ENCODE measurements at places on chromosomes 11 and 22.
A peak's percentile ranks its signal among the peaks of the same experiment; 100 is the strongest.

DNA sequence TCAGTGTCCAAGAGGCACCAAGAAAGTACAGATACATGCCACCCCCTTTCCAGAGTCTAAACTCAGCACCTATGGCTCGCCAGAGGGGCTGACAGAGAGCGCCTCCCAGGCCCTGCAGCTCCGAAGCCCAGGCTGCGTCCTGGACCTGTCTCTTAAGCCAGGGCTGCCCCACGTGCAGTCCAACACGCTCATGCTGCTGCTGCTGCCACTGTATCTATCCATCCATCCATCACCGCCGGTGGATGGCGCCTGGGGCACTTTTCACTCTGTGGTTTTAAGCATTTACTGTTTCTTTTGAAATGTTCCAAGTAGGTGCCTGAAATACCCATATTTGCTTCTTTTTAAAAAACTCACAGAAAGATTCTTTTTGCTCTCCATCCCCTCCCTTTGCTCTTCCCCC lies 41.8 kb downstream of the MACROD1 start:
- DNase-seq: no peak

- no peak for DNase-seq
Measured at GRCh38 chr11:88398372-88398771, 60.8 kb upstream of the CTSC start.

- DNase-seq: peak; percentile 29
Measured at GRCh38 chr22:24230911-24231656, 13.8 kb downstream of the GGT5 start.

DNA sequence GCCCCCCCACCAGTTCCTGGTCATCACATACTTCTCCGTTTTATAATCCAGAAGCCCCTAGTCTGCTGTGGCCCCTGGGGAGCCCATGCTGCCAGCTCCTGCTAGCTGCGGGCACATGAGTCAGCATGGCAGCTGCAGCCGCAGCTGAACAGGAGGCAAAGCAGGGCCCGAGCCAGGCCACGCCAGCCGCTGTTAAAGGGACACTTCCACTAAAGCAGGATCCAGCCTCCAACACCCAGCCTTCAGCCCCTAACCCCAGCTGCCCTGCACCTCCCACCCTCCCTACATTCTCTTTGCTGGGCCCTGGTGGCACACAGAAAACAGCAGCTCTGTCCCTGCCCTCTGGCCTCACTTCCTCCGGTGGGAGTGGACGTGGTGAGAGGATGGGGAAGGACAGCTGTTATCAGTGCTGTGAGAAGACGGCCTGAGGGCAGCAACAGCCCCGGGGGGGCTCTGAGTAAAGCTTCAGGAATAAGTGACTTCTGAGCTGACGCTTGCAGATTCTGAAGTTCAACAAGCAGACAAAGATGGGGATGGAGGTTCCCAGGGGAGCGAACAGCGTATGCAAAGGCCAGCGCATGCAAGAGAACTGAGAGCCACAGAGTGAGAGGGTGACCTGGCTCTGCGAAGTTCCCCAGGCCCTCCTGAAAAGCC lies 688 bp upstream of the LRRC74B start:
- no peak for DNase-seq

DNA sequence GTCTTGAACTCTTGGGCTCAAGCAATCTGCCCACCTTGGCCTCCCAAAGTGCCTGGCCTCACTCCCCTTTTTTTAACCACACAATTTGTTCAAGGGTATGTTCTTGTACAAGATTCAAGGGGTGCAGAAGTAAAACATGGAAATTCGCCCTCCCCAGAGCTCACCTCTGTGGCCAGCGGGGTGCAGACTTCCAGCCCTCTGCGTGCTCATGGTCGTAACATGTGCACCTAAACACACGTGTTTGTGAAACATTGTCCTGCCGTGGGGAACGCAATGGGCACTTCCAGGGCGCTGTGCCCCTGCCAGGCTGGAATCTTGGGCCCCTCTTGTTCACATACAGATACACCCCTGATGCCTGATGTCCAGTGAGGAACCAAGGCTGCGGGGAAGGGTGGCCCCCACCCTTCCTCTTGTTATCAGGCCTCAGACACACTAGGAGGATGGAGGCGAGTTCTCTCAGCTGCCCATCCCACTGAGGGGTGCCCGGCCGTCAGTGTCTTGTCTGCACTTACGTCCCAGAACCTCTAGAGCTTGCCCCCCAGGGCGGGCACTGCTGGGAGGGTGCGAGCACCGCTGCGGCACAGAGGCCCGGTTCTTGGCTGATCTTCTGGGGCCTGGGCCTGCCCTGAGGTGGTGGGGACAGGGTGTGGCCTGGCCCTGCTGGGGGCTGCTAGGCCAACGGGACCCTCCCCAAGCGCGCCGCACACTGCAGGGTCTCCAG lies 4.1 kb upstream of the EPS8L2 start:
- no peak for DNase-seq

- DNase-seq: no peak
Measured at GRCh38 chr11:810040-810567, 337 bp downstream of the RPLP2 start.

DNA sequence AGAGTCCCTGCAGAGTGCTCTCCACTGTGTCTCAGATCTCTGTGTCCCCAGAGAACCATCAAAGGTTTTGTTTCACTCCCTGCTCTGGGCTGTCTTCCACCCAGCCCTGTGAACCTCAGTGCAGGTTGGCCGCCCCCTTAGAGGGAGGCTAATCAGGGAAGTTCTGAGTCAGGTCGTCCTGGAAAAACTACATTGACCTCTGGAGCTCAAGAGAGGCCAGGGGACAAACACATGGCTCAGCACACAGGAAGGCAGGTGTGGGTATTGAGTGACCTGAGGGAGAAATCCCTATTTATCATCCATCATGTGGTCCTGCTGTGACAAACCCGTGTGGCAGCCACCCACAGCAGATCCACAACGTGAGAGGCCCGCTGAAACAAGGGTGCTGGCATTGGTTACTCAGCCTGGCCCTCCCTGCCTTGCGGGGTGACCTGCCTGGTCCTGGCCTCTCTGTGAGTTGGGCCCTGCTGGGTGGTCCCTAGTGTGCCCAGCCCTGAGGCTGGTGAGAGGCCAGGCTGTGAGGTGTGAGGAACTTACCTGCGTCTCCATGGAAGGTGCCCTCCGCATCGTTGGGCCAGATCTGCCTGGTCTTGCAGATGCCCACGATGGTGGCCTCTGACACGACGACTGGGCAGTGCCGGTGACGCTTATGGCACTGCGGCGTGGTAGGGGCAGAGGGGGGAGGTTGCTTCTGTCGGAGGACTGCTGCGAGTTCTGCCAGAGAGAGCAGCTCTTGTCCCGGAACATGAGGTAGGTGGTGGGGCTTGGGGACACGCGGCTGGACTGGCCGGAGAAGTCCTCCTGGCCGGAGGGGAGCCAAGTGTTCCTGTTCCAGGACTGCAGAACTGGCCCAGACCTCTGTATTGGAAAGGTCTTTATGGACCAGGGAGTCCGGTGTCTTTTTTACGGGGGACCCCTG lies 669 bp upstream of the BCR start:
- no peak for DNase-seq

DNA sequence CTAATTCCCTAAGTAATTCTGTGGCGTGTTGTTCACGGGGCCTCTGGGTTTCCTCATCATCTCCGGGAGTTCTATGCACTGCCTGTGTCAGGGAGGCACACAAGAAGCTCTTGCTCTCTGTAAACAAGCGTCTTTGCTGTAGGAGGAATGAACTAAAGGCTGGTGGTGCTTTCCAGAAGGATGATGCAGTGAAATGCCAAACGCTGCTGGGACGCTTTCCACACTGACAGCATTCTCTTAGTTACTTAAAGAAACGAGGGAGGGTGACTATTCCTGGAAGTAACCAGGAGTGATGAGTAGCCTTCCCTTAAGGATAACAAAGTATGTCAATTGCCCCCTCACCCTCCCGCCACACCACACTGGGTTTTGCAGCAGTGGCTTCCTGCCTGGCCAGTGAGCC lies 38.5 kb upstream of the NUP50 start:
- DNase-seq: no peak

DNA sequence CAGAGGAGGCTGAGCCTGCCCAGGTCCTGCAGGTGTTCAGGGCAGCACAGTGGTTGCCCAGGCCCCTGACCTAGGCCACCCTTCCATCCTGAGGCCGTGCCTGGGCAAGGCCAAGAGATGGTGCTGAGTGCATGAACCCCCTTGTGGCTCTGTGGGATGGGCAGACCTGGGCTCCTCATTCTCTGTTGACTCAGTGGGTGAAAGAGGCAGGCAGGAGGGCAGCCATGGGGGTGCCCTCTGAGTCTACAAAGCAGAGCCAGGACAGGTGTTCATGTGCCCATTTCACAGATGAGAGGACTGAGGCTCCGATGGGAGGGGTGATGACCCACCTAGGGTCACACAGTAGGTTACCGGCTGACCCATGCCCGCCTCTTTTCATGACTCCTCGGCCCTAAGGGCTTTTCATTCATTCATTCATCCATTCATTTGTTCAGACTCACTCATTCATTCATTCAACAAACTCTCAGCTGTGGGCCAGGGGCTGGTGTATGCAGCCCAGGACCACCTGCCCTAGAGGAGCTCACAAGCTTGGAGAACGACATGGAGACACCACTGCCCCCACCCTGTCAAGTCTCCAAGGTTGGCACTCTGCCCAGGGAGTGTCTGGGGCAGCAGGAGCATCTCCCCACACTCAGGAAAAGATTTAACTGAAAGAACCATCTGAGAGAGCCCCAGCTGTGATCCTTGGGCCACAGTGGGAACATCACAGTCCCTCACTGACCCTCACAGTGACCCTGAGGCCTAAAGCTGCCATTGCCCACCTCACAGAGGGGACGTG lies 40.5 kb downstream of the IGLL5 start:
- no peak for DNase-seq

DNA sequence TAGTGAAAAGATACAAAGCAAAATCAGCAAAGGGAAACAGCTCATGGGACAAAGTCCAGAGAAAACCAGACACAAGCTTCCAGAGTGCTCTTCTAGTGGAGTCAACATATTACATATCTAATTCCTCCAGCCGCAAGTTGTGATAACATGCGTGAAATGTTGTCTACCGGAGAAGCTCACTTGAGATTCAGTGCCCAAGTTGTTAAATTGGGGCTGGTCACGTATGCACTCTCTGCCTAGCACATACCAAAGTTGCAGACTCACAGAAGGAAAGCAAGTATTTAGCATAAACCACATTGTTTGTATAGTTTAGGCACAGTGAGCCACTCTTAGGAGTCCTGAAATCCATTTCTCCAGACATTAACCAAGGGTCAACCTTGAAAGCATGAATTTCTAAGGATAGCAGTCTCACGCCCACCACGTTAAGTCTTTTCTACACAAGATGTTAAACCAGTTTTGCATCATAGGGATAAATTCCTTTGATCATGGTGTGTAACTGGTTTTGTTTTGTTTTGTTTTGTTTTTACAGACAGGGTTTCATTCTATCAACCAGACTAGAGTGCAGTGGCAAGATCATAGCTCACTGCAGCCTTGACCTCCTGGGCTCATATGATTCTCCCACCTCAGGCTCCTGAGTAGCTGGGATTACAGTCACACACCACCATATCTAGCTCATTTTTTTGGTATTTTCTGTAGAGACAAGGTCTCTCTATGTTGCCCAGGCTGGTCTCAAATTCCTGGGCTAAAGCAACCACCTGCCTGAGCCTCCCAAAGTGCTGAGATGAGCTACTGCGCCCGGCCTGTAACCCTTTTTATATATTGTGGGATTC lies 39.5 kb upstream of the EP300 start:
- no peak for DNase-seq

DNA sequence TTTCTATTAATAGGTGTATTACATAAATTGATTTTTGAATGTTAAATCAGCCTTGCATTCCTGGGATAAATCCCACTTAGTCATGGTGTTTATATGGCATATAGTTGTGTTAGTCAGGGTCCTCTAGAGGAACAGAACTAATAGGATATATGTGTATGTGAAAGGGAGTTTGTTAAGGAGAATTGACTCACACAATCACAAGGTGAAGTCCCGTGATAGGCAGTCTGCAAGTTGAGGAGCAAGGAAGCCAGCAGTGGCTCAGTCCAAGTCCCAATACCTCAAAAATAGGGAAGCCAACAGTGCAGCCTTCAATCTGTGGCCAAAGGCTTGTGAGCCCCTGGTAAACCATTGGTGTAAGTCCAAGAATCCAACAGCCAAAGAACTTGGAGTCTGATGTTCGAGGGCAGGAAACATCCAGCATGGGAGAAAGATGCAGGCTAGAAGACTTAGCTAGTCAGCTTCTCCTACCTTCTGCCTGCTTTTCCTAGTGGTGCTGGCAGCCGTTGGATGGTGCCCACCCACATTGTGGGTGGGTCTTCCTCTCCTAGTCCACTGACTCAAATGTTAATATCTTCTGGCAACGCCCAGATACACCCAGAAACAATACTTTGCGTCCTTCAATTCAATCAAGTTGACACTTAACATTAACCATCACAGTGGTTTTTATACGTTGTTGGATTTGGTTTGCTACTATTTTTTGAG lies 12.9 kb downstream of the SFI1 start:
- no peak for DNase-seq

GRCh38 chr11:18527512-18527911 lies 770 bp upstream of the TSG101 start:
- no peak for DNase-seq

- no peak for DNase-seq
Measured at GRCh38 chr11:1276041-1276790, 33.2 kb downstream of the TOLLIP start.

- DNase-seq: no peak
Measured at GRCh38 chr11:118290923-118291322, 13.6 kb upstream of the CD3E start.

- DNase-seq: no peak
Measured at GRCh38 chr22:43654271-43654670, 157.8 kb downstream of the EFCAB6 start.

- no peak for DNase-seq
Measured at GRCh38 chr22:25628494-25628893, 64.0 kb downstream of the GRK3 start.

DNA sequence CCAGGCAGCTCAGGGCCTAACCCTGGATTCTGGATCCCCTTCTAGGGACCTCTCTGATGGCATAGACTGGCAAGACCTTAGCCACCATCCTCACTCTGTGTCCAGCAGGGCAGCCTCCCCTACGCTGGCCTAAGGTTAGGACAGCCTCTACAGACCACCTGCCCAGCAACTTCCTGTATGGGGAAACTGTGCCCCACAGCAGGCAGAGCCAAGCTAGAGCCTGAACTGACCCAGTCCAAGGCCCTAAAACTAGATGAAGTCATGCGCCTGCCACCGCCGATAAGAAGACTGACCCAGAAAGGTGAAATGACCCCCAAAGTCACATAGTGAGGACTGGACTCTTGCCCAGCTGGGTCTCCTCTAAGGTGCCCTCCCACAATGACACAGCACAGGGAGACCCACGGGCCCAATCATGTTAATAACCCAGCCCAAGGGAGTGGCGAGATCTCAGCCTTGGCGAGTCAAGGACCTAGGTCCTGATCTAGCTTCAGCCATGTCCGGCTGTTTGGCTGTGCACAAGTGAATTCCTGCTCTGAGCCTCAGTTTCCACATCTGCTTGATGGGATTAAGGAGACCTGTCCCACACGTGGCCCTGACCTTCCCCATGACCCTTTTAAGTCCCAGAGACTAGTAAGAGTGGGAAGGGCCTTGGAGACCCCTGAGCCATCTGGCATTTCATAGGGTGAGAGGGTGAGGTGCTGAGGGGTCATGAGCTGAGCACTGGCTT lies 17.6 kb downstream of the STARD10 start:
- DNase-seq: no peak
